Activated CD4-positive, alpha-beta memory T cell treated with anti-CD3 and anti-CD28 coated beads, Interleukin-2, amount 10 ng/mL, durations not matched to agents 7 days and 5 days (primary cell): ENCODE measurements at places on chromosomes 2 and 18.

DNA sequence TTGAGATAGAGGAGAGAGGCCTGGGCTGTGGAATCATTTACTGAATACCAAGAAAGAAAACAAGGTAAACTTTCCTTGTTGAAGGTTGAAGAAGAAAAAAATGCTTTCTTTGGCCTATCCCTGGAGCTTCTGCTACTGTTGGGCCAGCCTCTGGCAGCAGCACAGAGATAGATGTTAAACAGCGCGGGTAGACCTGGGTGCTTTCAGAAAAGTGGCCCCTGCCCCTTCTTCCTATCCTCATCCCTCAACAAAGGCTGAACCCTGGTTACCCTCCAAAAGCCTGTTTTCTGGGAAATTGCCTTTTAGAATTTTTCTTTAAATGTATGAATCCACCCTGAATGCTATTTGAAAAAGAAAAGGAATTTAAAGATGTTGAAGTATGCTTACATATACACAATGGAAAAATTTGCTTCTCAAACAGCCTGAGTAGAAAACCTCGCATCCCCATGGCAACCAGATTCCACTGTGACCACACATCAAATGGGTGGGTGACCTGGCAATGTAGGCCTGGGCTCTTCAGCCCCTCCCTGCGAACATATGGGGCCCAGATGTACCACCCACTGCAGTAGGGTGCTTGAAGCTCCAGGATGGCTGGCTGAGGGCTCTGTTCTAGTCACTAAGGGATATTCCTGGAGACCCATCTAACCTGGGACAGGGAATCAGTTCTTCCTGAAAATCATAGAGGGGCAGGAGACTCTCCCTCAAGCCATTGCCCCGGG, 23.4 kb upstream of the CHRNA1 start:
- DNase-seq, result no peak

- no peak for DNase-seq
Observed at GRCh38 chr2:161136696-161137324, 23.4 kb upstream of the TANK start.

DNA sequence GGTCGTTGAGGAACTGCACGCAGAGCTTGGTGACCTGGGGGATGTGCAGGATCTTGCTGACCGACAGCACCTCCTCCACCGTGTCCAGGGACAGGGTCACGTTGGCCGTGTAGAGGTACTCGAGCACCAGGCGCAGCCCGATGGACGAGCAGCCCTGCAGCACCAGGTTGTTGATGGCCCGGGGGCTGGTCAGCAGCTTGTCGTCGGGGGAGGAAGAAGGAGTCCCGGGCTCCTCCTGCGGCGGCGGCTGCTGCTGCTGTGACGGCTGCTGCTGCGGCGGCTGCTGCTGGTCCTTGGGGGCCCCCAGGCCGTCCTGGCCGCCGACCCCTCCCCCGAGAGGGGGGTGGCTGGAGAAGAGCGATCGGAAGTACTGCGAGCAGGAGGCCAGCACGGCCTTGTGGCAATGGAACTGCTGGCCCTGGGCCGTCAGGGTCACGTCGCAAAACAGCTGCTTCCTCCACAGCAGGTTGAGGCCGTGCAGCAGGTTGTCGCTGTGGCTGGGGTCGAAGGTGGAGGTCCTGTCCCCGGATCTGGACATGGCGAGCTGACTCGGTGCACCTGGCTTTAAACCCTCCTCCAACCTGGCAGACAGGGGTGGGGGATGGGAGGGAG, 2.7 kb downstream of the KLHL14 start:
- no peak for DNase-seq

DNA sequence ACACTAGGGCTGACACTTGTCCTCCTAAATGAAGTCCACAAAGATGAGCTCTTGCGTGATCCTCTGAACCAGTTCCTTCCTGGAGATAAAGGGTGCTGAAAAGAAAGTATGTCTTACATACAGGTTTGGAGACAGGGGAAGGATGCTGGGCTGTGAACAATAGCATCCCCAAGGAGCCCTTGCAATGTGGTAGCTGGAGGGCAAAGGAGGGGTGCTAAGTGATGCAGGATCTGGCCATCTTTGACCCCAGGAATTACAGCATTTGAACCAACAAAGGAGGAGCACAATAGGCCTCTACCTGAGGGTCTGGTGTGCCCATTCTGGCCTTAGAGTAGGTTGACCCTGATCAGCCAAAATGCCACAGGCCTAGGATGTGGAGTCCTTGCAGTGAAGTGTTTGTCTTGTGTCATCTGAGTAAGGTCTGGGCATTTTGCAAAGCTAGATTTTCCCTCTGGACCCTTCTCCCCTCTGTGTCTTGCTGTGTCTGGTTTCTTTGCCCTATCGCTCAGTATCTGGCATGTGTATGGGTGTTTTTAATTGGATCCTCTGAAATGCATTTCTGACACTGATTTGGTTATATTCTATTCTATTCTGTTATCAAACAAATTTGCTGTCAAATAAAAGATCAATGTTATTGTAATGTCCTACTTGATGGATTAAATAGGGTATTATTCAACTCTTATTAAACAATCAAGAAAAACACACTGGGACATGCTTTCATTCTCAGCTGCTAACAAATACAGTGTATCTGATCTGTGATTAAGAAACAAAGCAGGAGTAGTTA, 364.8 kb upstream of the MEIS1 start:
- DNase-seq, result no peak

DNA sequence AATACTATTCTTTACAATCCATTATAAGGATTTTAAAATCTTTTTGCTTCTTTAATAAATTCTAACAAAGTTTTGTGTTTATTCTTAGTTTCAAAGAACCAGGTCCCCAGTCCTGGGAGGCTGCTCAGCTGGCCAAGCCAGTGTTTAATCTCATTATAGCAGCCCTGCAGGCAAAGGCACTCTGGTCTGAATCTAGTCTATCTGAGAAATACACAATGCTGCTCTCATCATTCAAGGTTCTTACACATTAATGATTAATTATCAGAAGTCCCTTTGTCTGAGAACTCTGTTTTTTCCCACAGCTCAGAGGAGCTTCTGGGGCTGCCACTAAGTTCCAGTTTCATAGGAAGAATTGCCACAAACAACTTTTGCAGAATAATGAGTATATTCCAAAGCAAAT, 27.7 kb downstream of the KCTD18 start:
- no peak for DNase-seq

DNA sequence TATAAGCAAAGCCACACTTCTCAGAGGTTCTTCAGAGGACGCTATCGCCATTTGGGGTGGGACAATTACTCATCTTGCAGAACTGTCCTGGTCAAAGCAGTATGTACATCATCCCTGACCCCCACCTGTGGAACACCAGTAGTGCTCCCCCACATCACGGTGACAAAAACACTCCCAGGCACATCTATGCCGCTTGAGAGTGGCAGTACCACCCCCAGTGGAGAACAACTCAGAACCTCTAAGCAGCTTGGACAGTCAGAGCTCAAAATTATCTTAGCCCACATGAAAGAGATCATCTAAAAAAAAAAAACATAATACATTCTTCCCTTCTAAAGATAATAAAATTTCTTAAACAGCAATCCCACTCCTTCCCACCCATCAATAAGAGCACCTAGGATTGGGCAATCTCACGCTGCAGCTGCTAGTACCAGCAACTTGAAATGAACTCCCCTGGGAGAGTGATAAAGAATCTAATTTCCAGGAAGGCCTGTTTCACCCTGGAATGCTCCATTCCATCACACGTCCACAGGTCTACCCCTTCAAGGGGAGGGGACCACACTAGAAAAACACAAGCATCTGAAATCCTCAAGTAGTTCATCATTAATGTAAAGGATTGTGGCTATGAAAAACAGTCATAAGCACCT, 31.7 kb downstream of the LRP2 start:
- no peak for DNase-seq

GRCh38 chr2:48343571-48344440, 186.1 kb upstream of the STON1 start:
- no peak for DNase-seq

DNA sequence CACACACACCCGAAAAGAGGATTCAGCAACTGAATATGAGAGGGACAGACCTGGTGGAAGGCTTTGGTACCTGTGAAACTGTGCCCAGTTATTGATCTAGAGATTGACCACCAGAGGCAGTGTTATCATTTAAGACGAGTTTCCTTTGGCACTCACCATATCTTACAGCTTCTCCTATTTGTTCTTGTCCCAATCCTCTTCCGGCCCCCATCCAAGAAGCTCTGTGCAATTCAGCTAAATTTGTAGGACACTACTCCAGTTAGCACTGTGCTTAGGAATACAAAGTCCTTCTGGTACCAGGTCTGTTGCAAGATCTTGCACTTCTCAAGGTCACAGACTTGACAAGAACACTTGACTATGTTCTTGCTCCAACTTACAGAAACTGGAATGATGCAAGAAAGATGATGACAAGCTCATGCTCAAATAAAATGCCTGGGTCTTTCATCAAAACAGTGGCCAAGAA, 177.7 kb downstream of the TMEM247 start:
- no peak for DNase-seq

GRCh38 chr2:17228461-17228860, 289.8 kb downstream of the RAD51AP2 start:
- DNase-seq, result no peak

DNA sequence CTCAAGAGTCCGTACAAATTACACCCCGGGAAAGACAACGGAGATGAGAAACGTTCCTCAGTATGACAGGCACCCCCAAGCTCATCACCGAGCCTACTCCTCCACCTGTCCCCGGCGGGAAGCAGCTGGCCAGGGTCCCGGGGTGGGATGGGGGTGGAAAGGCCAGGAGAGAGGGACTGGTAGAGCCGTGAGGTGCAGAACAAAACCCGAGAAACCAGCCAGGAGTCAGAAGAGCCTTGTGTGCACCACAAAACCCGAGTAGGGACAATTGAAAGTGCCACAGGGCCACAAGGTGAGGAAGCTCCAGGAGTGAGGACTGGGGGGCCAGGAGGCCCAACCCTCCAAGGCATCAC, 75.5 kb upstream of the SALL3 start:
- DNase-seq, result no peak

GRCh38 chr2:66382091-66382490, 52.8 kb upstream of the MEIS1 start:
- no peak for DNase-seq

DNA sequence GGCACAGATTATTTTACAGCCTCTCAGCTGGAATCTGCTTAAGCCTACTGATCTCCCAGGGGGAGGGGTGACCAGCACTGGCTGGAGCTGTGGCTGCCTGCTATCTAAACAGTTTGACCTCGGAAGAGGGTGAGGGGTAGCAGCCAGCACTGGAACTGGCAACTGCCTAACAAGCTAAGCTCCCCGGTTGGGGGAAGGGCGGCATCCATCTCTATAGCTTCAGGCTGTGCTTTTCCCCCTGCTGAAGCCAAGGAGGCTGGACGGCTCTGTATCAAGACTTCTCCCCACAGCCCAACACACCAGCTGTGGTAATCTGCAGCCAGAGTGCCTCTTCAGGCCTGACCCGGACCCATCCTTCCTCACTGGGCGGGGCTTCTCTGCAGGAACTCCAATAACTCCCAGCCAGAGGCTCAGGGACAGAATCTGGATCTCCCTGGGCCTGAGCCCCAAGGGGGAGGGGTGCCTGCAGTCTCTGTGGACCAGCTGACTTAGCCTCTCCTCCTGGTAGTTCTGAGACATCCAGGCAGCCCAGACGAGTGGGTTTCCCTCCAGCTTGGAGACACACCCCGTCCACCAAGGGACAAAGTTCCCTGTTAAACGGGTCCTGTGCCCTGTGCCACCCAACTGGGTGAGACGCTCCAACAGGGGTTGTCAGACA, 560.2 kb downstream of the LRP1B start:
- no peak for DNase-seq

DNA sequence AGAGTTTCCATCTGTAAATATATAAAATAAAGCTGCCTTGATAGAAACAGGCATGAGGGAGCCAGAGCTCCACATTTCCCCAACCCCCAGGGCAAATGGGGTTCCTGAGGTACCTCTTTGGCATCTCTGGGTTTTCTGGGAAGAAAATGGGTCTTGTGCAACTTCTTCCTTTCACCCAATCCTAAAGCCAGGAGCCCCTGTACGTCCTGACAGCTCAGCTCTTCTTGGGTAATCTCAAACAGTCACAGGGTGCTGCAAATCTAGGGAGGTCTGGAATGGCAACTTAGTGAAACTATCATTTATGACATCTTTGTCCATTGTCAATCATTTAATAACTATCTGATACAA, 36.6 kb upstream of the STAT1 start:
- DNase-seq, result no peak

DNA sequence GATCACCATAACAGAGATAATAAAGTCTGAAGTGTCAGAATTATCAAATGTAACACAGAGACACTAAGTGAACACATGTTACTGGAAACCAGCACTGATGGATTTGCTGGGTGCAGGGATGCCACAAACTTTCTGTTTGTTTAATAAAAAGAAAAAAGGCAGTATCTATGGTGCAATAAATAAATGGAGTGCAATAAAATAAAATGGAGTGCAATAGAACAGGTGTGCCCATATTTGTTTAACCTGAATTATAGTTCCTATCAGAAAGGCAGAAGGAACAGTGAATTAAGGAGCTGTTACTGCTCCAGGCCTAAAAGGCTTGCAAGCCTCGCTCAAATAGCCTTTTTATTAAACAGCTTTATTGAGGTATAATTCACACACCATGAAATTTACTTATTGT, 81.0 kb upstream of the KIDINS220 start:
- DNase-seq, result no peak

- DNase-seq, result no peak
Observed at GRCh38 chr18:63197246-63197869, 122.2 kb downstream of the BCL2 start.

- DNase-seq, result no peak
Observed at GRCh38 chr2:45006041-45006941, 3.0 kb downstream of the SIX2 start.
